ENCODE measurements at places on chromosomes 6 and 20.

DNA sequence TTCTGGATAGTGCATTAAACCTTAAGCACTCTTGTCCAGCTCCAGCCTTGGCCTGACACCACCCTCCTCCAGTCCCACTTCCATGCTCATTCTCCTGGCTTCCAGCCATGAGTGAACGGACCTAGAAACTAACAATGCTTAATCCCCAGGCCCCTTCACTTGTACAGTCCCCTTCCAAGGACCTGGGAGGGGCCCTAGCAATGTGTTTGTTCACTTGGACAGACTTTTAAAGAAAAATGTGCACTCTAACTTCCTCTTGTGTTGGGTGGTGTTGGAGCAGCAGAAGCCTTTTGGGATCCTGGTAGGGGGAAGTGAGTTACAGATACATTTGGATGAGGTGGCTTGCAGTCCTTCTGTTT, 48.9 kb upstream of the CCN6 start:
- DNase-seq = no peak

- no peak for DNase-seq
Measured at GRCh38 chr6:111591370-111591900, 14.2 kb downstream of the TRAF3IP2 start.

GRCh38 chr6:157959451-157960227, 22.0 kb upstream of the SYNJ2 start:
- no peak for DNase-seq

DNA sequence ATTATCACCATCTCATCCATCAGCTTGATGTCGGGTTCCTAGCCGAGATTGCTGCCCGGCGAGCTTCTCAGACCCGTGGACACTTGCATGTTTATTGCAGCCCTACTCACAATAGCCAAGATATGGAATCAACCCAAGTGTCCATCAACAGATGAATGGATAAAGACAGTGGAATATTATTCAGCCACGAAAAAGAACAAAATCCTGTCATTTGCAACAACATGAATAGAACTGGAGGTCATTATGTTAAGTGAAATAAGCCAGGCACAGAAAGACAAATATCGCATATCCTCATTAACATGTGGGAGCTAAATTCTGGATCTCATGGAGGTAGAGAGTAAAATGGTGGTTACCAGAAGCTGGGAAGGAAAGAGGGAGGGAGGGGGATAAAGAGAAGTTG, 49.1 kb upstream of the SLC2A12 start:
- DNase-seq = no peak

DNA sequence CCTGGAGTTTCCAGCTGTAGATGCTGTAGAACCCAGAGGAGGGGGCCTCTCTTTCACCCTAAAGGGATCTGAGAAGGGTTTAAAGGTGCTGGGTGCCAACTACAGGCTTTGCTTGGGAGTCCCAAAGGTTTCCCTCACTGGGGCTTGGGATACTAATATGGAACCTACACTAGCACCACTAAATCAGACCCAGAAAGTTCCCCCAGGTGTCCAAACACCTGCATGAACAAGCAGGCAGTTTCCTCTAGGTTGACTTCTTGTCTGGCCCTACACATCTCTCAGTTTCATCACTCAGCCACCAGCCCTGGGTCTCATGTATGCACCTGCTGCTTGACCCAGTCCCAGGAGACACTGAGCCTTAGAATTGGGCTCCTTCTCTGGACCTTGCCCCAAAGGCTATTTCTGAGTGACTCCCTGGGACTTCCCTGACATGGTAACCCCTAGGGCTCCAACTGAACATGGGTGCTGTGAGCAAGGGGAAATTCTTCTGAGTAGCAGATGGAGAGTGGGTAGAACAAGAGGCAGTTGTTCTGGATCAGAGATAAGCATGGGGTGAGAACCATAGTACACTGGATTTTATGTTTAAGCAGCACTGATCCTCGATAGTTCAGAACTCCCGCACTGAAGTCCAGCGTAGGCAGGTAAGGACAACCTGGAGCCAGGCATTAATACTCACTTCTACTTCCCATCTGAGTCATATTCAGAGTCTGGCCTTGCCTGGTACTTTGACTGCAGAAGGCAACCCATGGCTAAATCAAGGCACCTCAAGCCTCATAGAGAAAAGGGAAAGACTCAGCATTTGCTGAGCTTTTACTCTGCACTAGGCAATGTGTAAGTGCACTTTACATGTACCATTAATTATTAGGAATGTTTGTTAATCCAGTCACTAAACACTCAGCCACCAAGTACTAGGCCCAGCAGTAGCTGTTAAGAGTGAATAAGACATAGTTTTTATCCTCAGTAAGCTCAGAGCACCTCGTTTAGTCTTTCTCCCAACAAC, 16.8 kb downstream of the BCL2L1 start:
- DNase-seq = no peak

- DNase-seq = no peak
Measured at GRCh38 chr6:138310821-138311220, 66.9 kb upstream of the SMIM28 start.

DNA sequence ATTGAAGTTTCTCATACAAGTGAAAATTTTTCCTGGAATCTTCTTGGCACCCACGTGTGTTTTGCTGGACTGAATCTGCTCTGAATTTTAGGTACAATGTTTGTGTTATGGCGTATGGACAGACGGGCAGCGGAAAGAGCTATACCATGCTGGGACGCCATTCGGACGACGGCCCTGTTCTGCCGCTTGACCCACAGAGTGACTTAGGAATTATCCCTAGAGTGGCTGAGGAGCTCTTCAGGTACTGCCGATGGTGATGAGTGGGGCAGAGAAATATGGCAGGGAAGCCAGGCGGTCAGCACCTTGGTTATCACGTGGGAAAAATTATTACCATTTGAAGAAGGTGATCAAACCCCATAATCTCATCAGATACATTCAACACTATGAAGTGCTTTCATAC, 36.3 kb downstream of the KIF25 start:
- no peak for DNase-seq

DNA sequence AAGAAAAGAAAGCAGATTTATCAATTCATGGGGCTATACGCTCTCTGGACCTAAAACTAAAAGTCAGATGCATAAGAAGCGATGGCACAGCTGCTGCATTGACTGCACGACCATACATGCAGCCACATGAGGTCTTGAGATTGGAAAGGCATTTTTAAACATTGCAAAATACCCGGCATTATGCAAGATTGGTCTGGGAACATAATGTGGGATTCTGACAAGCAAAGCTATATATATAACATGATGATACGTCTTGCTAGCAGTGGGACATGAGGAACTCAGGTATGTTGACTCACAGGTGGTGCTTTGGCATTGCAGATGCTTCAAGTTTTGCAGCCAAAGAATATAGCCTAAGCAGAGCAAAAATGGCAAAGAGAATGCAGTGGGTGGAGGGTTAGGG, 55.1 kb downstream of the SAMD3 start:
- no peak for DNase-seq

DNA sequence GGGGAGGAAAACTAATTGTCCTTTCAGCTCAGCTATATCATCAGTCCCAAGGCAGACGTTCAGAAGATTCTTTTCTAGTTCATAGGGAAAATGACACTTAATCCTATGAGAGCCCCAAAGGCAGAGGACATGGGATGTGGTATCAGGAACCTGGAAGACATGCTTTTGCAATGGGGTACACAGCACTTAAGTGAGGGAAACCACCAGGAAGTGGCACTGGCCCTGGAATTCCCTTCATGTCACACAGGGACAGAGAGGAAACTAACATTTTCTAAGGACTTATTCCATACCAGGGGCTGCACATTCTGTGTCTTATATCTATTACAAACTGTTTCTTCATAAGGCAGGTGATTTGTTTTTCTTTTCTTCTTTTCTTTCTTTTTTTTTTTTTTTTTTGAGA, 28.2 kb downstream of the VPS52 start:
- no peak for DNase-seq

DNA sequence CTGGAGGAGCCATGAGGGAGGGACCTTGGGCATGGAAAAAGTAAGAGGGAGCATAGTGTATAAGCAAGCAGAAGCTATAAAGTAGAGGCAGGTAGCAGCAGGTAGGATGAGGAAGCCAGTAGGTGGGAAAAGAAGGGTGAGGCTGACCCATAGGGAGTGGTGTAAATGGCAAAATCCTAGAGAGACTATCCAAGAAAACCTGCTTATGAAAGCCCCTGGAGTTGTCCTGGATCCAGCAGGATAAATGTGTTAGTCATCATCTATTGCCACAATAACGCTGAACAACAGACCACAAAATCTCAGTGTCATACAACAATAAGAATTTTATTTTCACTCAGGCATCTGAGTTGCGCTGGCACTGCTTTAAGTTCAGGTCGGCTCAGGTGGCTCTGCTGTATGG, 30.2 kb downstream of the CHD6 start:
- no peak for DNase-seq

Data from stimulated activated CD8-positive, alpha-beta memory T cell treated with anti-CD3 and anti-CD28 coated beads, Interleukin-7, amount 100 ng/mL, for 24 hours (primary cell).